ENCODE measurements at places on chromosomes 1 and 21. TPM values are rescaled to one million over a fixed set of nuclear protein-coding genes. Genes with fewer than 3 reads are reported as not detected.

Gene USH2A
- total RNA-seq, result not detected

Gene RAB42
- 10.6 TPM for total RNA-seq

Gene SPRR2A
- not detected for total RNA-seq

Gene TCHH
- not detected for total RNA-seq

Gene CELSR2
- total RNA-seq, result 1.5 TPM

Gene NEK7
- total RNA-seq, result 66.5 TPM

Gene DNAH14
- total RNA-seq, result 14.7 TPM

Gene RXFP4
- total RNA-seq, result not detected

Gene HUNK
- not detected for total RNA-seq

Gene FCRL6
- not detected for total RNA-seq

Gene HLCS
- 42.2 TPM for total RNA-seq

Gene LCE1F
- total RNA-seq, result not detected

Gene SPRR2F
- total RNA-seq, result not detected

Gene CCDC30
- 0.99 TPM for total RNA-seq

Gene ZNF697
- 7.9 TPM for total RNA-seq

Gene LYPD8
- not detected for total RNA-seq

Gene ANKRD34A
- total RNA-seq, result 0.73 TPM

Gene MPZ
- total RNA-seq, result 0.87 TPM

Gene WDR26
- 97.3 TPM for total RNA-seq

Gene LRRC3
- 0.66 TPM for total RNA-seq

Gene GJB3
- total RNA-seq, result not detected

Gene AMY1A
- not detected for total RNA-seq

Gene CLDN17
- not detected for total RNA-seq

Gene SWT1
- total RNA-seq, result 6.3 TPM

Gene F13B
- not detected for total RNA-seq

Gene SOX13
- 3.8 TPM for total RNA-seq

Gene HTR6
- under 0.01 TPM for total RNA-seq

Gene MPL
- not detected for total RNA-seq

Gene GPR25
- not detected for total RNA-seq

Gene CD1E
- total RNA-seq, result not detected

Gene SLC25A34
- 0.58 TPM for total RNA-seq

Gene DAB1
- not detected for total RNA-seq

Gene TACSTD2
- 0.33 TPM for total RNA-seq

Data from smooth muscle cell of trachea (primary cell).